ENCODE measurements at places on chromosomes 7 and 10. TPM values are rescaled to one million over a fixed set of nuclear protein-coding genes. Genes with fewer than 3 reads are reported as not detected.

GRCh38 chr7:104362756-104363155 is 34.4 kb downstream of the LHFPL3 start:
- H3K27ac ChIP-seq, result no peak overlapping the region
- no peaks in the 10 kb centered on the region for H3K27me3 ChIP-seq
- H3K4me1 ChIP-seq, result no peaks in the 10 kb centered on the region
- no peak overlapping the region for H3K4me3 ChIP-seq

GRCh38 chr7:78311181-78311580 is 512.6 kb downstream of the PHTF2 start:
- H3K4me1 ChIP-seq, result no peaks in the 10 kb centered on the region
- H3K27me3 ChIP-seq, result no peaks in the 10 kb centered on the region
- no peak overlapping the region for H3K27ac ChIP-seq

GRCh38 chr7:26608402-26608801 is 256.0 kb downstream of the SKAP2 start:
- no peaks in the 10 kb centered on the region for H3K36me3 ChIP-seq
- no peaks in the 10 kb centered on the region for H3K27me3 ChIP-seq
- H3K27ac ChIP-seq, result no peak overlapping the region
- no peak overlapping the region for H3K4me3 ChIP-seq

DNA sequence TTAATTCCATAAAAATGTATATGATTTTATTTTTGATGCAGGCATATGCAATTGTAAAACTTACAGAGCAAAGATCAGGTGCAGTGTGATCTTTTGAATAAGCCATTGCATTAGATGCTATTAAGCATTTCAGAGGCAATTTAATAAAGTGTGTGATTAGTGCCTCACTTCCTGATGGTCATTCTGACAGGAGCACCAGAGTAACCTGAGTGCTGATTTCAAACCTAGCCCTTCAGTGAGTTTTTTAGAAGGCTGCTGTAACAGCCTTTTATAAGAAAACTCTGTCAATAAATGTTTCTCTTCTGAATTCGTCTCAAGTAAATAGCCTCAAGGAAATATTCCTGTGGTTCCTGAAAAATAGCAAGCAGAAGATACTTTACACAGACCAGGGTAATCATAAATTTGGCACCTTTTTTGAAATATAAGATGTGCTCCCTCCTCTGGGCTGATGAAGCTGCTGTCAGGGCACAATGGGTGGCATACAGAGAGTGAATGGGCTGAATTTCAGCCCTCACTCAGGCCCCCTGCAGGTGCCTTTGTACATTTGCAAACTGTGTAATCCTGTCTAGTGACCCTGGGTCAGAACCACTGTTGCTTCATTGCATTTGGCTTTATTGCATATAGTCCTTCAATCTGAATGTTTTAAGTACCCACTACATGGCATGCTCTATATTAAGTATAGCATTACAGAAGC is 193.7 kb upstream of the CSTF2T start:
- H3K4me3 ChIP-seq, result no peak overlapping the region
- DNase-seq, result no peak
- no peaks in the 10 kb centered on the region for H3K36me3 ChIP-seq
- no peaks in the 10 kb centered on the region for H3K27me3 ChIP-seq
- H3K27ac ChIP-seq, result no peak overlapping the region

- no peak overlapping the region for H3K27ac ChIP-seq
- H3K36me3 ChIP-seq, result no peaks in the 10 kb centered on the region
- H3K27me3 ChIP-seq, result no peaks in the 10 kb centered on the region
- no peak for DNase-seq
- no peak overlapping the region for H3K4me3 ChIP-seq
Observed at GRCh38 chr7:41930538-41931262, 227.8 kb upstream of the INHBA start.

GRCh38 chr10:77006836-77007511 is 630.6 kb downstream of the KCNMA1 start:
- no peak overlapping the region for H3K4me3 ChIP-seq
- H3K27ac ChIP-seq, result no peak overlapping the region
- no peaks in the 10 kb centered on the region for H3K36me3 ChIP-seq
- no peaks in the 10 kb centered on the region for H3K27me3 ChIP-seq
- peaks cover 6% of the 10 kb centered on the region for H3K4me1 ChIP-seq

GRCh38 chr7:147498081-147498480 is 1092.5 kb upstream of the C7orf33 start:
- no peak for DNase-seq
- H3K27me3 ChIP-seq, result no peaks in the 10 kb centered on the region
- no peaks in the 10 kb centered on the region for H3K36me3 ChIP-seq
- no peaks in the 10 kb centered on the region for H3K4me1 ChIP-seq

The SAMD9L gene
- 11.8 TPM for total RNA-seq

The BTBD16 gene
- total RNA-seq, result 0.27 TPM

The SLK gene
- 35.7 TPM for total RNA-seq

The FLNC gene
- total RNA-seq, result 339 TPM

The IL15RA gene
- 1.5 TPM for total RNA-seq

Measured in muscle of leg (tissue), 16 donors.